ENCODE measurements at places on chromosomes 2 and 18. TPM values are rescaled to one million over a fixed set of nuclear protein-coding genes. Genes with fewer than 3 reads are reported as not detected.

The LIPG gene
- total RNA-seq, result 89.4 TPM

The ANKRD23 gene
- total RNA-seq, result 4.4 TPM

The GKN1 gene
- total RNA-seq, result not detected

The CLASP1 gene
- total RNA-seq, result 28.3 TPM

The UPP2 gene
- 0.91 TPM for total RNA-seq

DNA sequence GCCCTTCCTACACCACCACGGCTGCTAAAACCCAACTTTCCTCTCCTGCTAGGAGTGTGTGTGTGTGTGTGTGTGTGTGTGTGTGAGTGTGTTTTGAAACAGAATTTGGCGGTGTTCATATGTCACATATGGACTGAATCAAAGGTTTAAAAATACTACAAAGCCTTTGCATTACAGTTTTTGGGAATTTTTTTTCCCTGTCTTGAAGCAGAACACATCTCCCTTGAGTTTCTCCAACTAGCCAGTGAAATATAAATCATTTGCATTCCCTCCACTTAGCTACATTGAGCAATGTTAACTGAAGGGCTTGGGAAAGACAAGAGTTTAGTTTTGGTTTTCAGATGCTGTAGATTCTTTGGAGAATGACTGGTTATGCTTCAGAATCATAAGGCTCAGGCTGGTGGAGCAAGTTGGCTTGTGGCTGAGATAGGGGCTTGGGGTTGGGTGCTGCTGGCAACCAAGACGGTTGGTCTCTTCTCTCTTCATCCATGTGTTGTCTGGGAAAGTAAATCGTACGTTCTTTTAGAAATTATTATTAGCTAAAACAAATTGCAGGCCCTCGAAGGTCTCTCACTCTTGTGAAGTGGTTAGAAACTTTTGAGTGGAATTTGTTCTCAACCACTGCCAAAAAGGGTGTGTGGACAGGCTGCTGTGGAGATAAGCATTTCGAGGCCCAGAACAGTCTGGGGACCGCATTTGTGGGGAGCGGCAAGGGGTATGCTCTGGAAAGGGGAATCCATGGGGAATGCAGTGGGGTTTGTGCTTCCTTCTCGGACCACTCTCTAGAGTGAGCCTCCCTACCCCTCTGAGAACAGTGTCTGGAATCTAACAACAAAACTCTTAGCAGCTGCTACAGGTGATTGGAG lies 1.4 kb downstream of the NRP2 start:
- DNase-seq, result no peak

- DNase-seq, result no peak
These were observed 57.0 kb downstream of the COA5 start for GRCh38 chr2:98551316-98551715.

GRCh38 chr2:154637456-154637855 lies 61.0 kb upstream of the KCNJ3 start:
- no peak for DNase-seq

GRCh38 chr2:233168445-233168844 lies 83.0 kb upstream of the ATG16L1 start:
- DNase-seq, result no peak

- no peak for DNase-seq
These were observed 223.2 kb downstream of the ALK start for GRCh38 chr2:29698216-29698615.

- DNase-seq, result no peak
These were observed 47.3 kb upstream of the ODC1 start for GRCh38 chr2:10495311-10495987.

DNA sequence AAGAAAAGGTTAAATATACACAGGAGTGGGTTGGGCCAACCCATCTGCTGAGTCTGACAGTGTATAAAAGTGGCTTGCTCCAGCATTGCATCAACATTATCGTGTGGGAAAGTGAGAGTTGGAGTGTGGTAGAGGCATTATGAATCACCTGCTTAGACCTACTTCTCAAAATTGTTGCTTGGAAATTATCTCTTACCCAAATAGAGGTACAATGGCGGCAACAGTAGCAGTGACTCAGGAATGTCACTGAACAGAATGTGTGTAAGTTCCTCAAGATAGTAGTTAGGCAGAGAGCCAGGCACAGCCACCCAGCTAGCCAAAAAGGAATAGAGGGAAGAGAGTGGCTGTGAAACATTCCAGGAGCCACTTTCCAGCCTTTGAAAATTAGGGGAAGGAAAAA lies 616.0 kb downstream of the NUP35 start:
- no peak for DNase-seq

- DNase-seq, result no peak
These were observed 137.7 kb upstream of the TRIB2 start for GRCh38 chr2:12579018-12579417.

DNA sequence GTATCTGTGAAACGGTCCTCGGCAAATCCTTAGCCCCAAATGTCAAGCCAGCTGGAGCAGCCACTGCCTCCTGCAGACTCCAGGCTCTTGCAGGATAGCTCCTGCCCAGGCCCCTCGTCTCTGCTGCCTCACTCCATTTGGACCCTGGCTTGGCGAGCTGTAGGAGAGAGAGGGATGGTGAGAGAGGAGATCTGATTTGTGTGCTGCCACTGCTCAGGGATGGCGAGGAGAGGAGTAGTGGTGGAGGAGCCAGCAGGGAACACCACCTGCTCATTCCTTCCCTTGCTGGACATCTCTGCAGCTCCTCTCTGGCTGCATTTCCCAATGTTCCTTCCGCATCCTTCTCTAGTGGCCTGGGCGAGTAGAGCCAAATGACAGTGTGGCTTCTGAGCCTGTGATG lies 109.1 kb upstream of the NCK2 start:
- DNase-seq, result no peak

DNA sequence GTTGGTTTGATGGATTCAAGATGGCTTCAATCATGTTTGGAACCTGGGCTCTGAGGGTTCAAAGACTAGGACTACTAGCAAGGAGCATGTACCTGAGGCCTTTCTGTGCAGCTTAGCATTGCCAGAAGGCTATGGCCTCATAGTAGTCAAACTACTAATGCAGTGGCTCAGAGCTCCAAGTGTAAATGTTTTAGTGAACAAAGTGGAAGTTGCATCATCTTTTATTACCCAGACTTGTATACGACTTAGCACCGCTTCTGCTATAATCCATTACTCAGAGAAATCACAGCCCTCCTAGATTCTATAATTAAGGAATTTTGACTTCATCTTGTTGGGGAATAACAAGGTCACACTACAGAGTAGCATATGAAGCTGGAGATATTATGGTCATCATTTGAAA lies 210.5 kb downstream of the ERBB4 start:
- no peak for DNase-seq

DNA sequence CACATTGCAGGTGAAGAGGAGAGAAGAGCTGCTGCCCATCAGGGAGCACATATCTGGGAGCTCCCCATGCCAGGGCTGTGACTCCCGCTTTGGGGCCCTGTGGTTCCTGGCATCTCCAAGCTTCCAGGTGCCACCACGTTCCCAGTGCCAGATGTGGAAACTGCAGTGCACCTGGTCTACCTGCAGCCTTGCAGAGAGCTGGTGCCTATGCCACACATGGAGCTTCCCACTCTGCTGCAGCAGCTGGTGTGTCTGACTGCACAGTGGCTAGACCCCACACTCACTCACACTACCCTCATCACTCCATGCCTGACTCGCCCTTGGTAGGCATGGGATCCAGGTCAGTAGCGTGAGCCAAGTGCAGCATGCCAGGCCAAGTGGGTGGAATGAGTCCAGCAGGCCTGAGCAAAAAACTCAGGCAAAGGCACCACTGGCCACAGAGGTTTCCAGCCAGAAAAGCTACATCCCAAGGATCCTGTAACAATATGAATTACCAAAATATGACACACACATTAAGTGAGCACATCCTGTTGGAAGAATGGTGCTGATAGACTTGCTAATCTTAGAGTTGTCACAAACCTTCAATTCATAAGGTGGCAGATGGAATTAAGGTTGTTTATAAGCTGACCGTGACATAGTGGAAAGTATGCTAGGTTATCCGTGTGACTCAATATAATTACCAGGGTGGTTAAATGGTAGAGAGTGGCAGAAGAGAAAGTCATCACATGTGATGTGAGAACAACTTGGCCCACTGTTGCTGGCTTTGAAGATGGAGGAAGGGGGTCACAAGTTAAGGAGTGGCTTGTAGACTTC lies 150.9 kb downstream of the EHBP1 start:
- no peak for DNase-seq

DNA sequence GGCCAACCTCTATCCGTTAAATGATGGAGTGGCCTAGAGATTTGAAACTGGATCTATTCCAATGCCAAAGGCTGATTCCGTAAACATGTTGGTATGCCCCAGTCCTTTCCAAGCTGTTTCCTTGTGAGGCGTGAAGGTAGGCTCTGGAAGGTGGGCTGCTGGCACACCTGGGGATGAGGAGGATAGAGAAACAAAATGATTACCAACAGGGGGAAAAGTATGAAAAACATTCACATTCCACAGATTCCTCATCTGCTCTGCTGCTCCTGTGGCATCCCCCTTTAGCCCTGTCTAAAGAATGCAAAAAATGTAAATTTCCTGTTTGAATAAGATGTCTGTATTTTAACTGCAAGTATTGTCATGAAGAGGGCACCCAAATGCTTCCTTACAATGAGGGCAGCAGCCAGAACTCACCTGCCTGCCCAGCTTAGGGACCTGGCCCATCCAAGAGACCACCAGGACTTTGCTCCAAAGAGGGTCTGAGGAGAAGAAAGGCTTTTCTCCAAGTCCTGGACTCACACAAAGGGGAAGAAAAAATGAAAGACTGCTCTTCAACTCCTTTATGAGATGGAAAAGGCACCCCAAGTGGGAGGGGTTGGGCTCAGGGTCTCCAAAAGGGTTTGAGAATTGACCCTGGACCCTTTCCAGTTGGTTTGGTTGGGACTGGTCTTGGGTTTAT lies 132.3 kb upstream of the PELI1 start:
- no peak for DNase-seq

DNA sequence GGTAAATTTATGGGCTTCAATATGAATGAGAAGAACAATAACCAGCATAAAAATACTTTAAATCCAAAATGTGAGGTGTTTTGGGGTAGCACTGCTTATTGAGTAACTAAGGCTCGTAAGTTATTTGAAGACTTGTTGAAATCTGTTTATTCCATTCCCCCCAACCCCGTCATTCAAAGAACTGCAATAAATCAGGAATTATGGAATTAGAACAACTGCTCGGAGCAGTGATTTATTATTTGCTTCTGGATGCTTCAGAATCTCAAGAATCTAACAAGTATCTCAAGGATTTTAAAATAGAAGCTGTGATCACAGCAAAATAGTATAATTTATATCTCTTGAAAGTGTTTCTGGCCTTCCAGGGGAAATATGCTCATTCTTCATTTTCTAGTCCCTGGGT lies 86.8 kb downstream of the EML6 start:
- no peak for DNase-seq

DNA sequence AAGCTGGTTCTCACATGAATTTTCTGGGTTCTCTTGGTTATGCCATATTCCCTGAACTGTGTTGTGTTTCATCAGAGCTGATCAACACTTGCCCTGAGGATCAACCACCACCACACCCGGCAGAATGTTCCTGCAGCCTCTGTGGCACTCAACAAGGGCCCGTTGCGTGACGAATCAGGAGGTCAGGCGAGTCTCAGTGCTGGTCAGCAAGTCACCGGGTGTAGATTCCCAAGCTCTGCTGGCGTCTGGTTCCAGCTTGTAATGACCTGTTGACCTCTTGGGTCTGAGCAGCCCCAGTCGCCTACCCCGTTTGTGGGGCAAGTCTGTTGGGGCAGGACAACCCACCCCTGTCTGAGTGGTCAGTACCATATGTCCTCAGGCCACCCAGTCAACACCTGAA lies 46.0 kb downstream of the ADCY3 start:
- DNase-seq, result no peak

DNA sequence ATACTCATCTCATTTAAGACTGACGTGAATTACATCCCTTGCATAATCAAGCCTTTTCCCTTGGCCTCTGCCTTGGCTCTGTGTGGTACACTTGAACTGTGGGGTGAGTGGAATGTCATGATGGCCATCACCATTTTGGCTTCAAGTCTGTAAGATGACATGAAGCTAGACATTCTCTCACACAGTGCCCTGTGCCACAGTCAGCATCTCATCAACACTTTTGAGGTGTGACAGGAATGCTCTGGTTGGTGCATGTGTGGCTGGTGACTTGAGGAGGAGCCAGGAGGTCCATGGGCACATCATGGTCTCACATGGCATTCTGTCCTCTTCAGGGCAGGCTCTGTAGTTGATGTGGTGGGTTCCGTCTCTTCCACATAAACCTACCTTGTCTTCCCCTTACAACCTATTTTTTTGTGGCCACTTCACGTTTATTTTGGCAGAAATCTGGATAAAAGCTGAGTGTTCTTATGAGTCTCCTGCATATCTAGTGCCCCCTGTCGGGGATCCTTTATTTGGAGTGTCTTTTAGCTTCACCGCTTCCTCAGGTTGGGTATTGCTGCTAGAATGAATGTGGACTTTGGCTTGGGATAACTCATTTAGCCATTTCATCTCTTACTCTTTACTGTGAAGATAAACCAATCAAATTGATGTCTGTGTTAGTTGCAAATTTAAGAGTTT lies 28.1 kb downstream of the MAP4K4 start:
- DNase-seq, result no peak

DNA sequence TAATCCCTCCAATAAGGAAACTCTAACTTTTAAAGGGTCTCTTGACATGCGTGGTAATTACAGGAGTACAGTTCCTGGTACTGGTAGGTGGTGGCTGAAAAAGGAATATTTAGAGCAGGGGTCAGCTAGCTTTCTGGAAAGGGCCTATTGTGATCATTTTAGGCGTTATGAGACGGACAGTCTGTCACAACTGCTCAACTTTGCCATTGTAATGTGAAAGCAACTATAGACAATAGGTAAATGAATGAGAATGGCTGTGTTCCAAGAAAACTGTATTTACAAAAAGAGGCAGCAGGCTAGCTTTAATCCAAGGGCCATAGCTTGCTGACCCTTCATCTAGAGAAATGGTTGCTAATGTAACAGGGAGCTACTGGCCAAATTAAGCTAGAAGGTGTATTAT lies 177.7 kb upstream of the LRRTM1 start:
- DNase-seq, result no peak

DNA sequence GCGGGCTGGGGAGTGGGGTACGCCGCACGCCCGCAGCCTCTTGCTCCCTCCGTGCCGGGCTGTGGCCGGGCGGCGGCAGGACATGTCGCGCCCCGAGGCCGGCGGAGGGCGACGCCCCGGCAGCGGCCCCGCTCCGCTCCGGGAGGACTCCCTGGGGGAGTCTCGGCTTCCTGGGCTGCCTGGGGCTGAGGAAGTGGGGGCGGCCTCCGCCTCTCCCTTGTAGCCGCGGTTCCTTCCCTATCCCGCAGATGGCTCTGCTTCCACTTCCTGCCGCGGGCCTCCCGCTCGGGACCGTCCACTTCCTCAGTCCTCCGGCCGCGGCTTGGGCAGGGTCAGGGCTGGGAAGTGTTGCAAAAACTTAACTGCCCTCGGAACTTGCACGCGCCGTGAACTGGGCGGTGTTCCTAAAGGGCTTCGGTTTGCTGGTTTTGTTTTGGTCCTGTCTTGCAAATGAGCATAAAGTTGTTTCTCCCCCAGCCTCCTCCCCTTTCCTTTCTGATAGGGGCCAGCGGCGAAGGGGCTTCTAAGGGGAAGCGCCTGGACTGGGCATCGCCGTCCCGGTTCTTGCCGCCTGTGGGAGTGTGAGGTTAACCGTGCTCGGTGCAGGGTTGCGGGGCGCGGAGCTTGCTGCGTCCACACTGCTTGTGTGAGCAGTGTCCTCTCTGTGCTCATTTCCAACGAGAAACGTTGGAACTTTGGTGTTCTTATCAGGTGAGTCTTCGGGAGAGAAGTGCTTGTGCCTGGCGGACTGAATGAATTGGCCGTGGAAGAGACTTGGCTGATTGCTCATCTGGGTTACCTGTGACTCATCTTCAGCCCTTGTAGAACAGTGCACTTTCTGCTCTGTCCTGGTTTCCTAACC lies 600 bp downstream of the RALB start:
- DNase-seq, result peak; percentile 83
